Aorta (tissue), 5 donors: ENCODE measurements at places on chromosomes 5 and 9. TPM values are rescaled to one million over a fixed set of nuclear protein-coding genes. Genes with fewer than 3 reads are reported as not detected.

DNA sequence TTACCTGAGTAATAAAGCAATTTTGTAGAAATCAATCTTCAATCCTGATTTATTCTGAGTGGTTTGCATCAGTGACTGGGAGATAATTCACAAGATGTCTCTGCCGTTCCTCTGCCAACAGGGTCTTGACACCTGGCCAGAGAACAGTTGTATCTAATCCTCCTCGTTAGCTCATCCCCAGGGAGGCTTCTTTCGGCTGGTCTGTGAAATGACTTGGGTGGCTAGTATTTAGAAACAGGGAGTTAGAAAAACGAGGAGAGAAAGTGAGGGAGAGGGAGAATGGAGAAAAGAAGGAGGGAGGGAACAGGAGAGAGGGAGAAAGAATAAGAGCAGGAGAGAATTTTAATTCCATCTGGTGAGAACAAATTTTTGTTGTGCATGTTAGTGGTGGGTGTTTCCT lies 600.2 kb upstream of the TLE4 start:
- DNase-seq: no peak

DNA sequence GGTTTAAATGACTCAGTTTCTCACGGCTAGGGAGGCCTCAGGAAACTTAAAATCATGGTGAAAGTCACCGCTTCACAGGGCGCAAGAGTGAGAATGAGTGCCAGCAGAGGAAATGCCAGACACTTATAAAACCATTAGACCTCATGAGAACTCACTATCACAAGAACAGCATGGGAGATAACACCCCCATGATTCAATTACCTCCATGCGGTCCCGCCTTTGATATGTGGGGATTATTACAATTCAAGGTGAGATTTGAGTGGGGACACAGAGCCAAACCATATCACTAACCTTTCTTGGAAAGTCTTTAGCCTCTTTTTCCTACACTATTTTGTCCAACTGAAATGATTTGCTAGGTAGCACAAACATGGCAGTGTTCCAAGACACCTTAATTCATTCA lies 533.9 kb upstream of the NUDT12 start:
- no peak for DNase-seq

GRCh38 chr9:114406441-114406840 lies 18.7 kb upstream of the AKNA start:
- no peak for DNase-seq

- DNase-seq: no peak
Measured at GRCh38 chr9:98329904-98330303, 74.5 kb upstream of the TBC1D2 start.

DNA sequence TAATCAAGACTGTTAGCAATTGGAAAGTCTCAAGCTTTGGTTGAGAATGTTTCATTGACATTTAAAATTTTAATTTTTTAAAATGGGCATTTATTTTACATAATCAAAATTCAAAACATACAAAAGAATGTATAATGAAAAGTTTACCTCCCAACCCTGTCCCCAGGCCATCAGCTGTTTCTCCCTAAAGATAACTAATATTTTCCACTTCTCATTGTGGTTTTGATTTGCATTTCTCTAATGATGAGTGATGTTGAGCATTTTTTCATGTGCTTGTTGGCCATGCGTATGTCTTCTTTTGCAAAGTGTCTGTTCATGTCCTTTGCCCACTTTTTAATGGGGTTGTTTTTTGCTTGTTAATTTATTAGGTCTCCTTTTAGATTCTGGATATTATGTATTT lies 11.4 kb upstream of the MACIR start:
- no peak for DNase-seq

- no peak for DNase-seq
Measured at GRCh38 chr9:16509997-16510396, 360.5 kb downstream of the BNC2 start.

DNA sequence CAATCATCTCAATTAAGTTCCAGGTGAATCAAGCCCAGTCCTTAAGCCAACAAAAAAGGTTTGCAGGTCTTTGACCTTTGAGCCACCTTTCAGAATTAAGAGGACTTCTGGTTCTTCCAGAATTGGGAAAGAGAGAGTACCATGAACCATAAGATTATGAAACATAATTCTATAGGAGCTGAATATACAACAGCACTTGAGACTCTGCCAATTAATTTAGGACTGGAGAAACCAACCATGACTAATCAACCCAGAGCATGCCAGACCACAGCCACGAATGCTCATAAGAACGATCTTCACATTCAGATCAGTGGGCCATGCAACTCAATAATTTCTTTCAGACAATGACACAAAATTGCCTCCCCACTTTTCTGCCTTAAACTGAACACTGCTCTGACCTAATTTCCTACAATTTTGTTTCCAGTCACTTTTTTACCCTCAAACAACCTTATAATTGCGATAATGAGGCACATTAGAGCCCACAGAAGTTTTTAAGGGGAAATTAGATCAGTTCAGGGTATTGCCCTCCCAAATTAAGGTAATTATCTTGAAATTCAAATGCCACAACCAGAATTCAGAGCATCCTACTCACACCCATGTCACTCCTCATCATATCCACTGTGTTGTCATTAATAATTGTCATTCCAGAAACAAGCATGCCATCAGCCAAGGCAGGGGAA lies 213.4 kb downstream of the ATPSCKMT start:
- no peak for DNase-seq

The IL13 gene
- total RNA-seq: not detected
